ENCODE measurements at places on chromosomes 4 and X.

- no peak for DNase-seq
Measured at GRCh38 chr4:47471064-47471463, 7.6 kb upstream of the COMMD8 start.

GRCh38 chrX:154988719-154989118, 33.8 kb downstream of the F8 start:
- no peak for DNase-seq

DNA sequence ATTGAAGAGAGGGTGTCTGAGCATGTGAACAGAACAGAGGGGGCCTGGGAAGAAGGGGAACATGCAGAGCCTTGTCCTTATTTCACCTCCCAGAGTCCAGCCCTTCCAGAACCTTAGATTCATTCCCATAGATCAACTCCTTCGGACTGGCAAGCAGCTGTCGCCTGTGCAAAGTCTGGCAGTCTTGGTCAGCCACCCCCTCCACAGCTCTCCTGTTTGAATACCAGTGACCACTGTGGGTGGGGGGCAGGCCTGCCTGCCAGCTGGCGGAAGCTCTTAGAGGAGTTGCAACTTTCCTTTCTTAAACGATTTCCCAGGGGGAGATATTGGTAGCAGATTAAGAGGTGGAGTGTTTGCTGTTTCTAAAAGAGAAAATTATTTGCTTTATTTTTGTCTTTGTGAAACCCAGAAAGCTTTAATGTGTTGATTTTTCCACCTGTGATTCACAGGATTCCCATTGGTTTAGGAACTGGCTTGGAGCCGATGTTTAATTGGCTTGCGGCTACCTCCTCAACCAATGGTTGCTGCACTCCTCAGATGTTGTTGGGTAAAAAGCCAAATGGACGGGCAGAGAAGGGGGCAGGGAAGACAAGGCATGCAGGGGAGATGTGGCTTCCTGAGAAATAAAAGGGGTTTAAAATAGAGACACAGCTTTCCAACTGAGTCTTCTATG, 62.2 kb upstream of the PRPS1 start:
- DNase-seq = no peak

- no peak for DNase-seq
Measured at GRCh38 chr4:38591617-38592337, 72.2 kb upstream of the KLF3 start.

DNA sequence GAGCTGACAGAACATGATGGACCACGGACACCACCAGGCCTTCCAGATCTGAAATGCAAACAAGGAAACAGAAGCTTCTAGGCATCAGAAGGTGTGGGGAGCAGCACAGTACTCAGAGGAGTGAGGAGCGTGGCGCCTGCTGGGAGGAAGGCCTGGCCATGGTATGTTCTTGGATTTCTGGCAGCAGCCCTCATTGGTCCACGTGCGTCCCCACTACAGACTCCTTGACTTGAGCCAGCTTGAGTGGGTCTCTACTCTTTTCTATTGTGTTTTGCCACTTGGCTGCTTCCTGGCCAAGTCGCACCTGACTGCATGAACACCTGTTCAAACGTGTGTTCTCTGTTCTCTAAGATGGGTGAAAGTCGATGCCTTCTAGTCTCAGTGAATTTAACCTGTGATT, 18.0 kb downstream of the ZNF275 start:
- no peak for DNase-seq

- DNase-seq = no peak
Measured at GRCh38 chr4:169064296-169064695, 54.2 kb upstream of the CBR4 start.

GRCh38 chr4:10046471-10046870, 25.2 kb upstream of the SLC2A9 start:
- DNase-seq = no peak

DNA sequence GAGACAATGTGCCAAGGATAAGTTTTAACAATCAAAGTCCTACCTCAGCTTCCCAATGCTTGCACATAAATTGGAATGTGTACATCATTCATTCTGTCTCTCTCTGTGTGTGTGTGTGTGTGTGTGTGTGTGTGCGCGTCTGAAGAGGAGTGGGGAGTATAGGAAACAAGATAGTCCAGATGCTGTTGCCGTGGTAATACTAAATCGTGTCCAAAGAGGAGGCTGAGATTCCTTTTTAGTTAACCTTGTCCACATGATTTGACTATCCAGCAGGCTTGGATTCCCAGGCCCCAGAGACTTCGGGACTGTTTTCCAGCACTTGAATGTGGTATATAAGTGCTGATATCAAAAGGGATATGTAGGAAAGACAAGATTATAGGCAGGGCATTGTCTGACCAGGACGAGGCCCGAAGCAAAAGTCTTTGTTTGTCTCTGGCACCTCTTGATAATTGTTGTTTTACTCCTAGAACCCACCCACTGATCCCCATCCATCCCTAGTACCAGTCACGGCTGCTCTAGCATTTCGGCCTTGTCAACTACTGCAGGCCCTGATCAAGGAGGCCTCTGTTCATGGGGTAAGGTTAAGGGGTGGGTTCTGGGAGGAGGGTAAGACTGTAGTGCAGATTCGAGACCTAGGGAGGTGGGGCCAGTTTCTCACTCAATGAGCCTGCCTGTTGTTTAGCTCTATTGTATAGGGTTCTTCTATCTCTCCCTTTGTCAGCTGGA, 3.9 kb downstream of the PLP1 start:
- DNase-seq = no peak

DNA sequence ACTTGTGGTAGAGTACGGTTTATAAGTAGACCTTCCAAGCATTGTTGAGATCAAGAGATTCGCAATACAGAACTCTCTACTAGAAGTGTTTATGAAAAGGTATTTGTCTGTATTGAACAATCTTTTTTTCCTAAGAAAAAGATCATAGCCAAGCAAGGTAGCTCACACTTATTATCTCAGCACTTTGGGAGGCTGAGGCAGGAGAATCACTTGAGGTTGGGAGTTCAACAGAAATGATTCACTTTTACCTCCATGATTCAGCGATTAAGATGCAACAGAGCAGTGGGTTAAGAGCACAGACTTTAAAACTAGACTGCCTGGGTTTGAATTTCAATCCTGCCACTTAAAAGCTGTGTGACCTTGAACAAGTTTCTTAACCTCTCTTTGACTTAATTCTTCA, 74.3 kb downstream of the TMEM156 start:
- DNase-seq = no peak

DNA sequence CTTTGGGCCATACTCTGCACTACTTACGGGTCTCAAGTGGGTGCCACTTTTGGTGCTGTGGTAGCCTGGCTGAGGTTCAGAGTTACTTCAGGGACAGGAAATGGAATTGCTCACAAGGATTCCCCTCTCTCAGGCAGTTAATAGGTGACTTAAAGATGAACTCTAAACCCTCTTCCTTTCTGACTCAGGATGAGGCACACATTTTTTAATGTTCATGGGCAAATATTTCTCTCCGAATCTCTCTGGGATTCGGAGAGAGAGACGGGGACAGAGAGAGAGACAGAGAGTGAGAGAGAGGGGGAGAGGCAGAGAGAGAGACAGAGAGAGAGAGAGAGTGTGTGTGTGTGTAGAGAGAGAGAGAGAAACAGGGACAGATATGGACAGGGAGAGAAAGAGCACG, 79.8 kb downstream of the NYX start:
- DNase-seq = no peak

DNA sequence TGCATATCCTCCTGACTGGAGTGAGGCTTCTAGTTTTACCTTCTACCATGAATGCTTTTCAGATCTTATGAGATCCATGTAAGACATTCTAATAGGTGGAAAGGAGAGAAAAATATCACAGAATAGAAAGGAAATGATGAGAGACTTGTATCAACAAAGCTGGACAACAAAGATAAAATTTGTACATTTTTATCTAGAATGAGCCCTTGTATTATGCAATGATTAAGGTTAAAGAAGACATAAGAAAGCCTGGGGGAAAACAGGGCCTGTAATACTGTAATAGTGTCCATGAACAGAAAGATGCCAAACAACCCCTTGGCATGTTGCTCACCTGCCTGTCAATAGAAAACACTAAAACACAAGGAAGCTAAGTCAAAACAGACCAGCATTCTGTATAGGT, 44.2 kb upstream of the SCRG1 start:
- no peak for DNase-seq

DNA sequence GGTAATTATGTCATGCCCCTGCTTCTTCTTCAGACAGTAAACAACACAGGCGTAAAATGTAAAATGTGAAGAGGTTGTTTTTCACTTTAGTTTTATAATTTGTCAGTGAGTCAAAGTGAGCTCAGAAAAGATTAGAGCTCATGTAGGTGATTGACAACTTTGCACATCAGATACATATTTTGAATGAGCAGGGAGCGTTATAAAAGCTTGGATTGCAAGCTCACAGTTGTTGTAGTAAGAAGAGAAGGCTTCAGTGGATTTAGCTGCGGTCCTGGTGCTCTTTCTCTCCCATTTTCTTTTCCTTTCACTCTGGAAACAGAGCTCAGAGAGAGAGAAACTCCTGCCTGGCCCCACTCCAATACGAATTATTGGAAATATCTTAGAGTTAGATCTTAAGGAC, 26.4 kb downstream of the MTMR1 start:
- no peak for DNase-seq

DNA sequence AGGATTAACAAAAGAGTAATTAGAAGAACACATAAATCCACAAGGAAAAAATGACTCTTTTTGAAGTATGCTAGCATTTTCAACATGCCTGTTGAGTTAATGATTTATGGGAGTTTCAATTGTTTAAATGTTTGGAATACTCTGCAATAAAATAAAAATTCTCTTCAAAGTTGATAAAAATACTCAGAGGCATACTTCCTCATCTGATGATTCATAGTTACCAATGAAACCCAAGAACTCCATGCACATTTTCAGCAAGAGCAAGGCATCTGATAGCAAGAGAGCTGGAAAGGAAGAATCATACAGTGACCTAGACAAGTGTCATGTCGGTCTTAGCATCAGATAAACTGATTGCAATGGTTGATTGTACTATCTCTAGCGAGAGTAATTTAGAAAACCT, 443.7 kb upstream of the ATOH1 start:
- DNase-seq = no peak
